Fibroblast of skin of abdomen (primary cell): ENCODE measurements at places on chromosomes 5 and 9.

DNA sequence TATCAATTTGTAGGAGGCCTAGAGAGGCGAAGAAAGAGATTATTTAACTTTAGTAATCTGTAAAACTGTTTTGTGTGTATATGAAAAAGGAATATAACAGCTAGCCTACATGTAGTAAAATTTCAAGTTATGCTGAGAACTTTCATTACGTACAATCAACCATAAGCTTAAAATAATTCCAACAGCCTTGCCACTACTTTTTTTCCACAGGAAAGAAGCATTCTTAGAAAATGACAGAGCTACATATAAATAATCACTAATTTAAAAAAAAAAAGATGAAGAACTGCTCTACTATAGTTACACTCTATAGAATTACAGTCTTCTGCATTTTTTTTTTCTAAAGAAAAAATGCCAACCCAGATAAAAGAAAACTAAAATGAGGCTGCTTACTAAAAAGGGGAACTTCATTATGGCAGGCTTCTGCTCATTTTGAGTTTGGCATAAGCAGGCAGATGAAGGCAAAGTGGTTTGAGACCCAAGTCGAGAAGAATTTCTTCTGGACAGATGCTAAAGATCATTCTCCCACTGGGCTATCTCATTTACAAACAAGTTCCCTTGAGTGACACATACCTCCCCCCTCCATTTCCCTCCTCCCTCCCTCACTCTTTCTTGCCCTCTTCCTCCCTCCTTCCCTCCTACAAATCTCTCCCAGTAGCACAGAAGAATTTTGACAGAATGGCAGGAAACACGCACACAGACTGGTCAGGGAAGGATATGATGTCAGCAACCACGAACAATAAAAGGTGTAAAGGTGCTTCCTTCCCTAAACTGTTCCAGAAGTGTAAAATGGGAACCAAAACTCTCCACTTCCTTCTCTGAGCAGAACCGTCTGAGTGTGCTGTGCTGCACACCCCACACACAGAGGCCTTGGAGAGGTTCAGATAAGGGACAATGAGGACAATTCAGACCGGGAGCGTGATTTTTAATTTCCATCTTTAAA lies 56.1 kb downstream of the MEF2C start:
- DNase-seq, result peak; percentile 65

GRCh38 chr9:75483636-75484035 lies 395.3 kb downstream of the OSTF1 start:
- DNase-seq, result no peak

DNA sequence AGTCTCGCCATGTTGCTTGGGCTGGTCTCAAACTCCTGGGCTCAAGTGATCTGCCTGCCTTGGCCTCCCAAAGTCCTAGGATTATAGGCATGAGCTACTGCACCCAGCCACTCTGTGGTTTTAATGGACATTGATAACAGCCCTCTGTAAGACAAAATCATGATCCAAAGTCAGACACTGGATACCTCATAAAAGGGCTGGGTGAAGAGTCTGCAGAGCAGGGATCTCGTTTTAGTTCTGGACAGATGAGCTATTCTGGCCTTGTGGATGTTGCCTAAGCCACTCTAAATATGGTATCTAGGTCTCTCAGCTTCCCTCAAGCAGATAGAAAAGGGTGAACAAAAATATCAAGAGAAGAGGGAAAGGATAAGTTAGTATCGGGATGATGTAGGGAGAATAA lies 133.4 kb upstream of the OSMR start:
- DNase-seq, result no peak

DNA sequence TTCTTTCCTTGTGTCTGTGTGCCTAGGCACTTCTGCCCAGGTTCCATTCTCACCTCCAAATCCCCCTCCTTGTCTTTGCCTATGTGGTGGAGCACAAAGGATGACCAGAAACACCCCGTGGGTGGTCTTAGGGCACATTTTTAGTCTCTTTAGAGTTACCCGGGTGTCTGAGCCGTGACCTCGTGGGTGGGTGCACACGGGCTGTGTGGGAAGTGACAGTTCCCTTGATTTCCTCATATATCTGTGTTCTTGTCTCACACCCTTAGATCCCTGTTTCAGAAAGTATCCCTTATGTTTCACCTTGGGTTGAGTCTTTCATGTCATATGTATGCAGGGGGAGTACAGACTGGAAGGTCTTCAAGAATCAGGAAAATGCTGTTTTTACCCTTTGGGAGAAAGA lies 13.4 kb upstream of the SMIM32 start:
- no peak for DNase-seq

DNA sequence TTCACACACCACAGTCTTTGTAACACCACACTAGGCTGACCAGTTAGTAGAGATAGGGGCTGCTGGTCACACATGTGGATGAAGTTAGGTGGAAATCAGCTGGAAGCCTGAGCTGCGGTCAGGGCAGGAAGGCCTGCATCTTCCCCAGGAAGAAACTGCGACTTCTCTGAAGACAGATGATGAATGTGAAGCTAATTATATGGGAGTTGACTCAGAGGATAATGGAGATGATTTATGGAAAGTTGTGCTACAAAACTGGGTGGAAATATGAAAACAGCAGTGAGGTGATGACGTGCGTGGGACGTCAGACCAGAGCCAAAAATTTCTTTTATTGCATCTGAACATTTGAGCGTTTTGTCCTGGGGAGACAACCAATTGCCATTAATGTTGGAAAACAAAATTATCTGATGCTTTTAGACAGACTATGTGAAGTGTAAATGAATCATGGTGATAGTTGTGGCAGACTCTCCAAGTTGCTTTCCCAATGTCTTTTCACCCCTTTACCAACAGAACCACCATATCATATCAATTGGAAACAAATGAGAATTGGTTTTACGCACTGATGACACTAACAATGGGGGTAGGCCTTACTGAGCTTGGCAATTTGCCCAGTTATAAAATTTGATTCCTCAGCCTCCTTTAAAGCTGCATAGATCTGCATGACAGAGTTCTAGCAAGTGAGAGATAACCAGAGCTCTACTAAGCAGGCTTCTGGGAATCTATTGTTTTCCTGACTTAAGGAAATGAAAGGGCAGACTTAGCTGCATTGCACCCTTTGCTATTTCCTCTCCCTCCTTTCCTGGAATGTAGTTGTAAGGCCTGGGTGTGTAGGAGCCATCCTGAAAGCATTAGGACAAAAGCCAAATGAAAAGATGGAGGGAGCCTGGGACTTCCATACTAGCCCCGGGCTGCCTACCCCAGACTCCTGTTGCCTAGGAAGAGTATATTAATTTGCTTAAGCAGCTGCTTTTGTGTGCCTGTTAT lies 84.0 kb downstream of the RAB3C start:
- DNase-seq, result peak; percentile 48

- DNase-seq, result no peak
Observed at GRCh38 chr5:93596310-93596675, 13.3 kb downstream of the NR2F1 start.

GRCh38 chr5:40052808-40053207 lies 626.9 kb upstream of the PTGER4 start:
- no peak for DNase-seq

GRCh38 chr5:152147286-152147685 lies 222.6 kb upstream of the GLRA1 start:
- DNase-seq, result no peak

DNA sequence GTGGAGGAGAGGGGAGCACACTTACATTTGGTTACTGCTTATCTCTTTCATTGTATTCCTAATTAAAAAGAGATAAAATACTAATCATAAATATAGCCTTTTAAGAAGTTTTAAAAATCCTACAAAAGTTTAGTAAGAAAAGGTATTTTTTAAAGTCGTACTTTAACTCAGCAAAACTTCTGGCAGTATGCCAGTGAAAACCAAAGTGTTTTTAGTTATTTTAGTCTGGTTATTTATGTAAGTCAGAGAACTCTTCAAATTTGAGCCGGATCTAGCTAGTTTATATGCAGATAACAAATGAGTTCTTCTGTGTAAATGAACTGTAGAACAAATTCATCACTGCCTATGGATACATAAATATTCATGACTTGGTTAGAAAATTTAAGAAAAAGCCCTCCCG lies 36.5 kb upstream of the ANKDD1B start:
- no peak for DNase-seq

- no peak for DNase-seq
Observed at GRCh38 chr5:126449751-126450271, 26.6 kb downstream of the GRAMD2B start.

GRCh38 chr9:16414451-16414850 lies 456.0 kb downstream of the BNC2 start:
- DNase-seq, result no peak

- DNase-seq, result peak; percentile 58
Observed at GRCh38 chr5:125411071-125411743, 664.8 kb upstream of the ZNF608 start.

- peak; percentile 98 for DNase-seq
Observed at GRCh38 chr5:82405618-82406204, 127.6 kb upstream of the RPS23 start.
